ENCODE measurements at places on chromosomes 1 and 21. TPM values are rescaled to one million over a fixed set of nuclear protein-coding genes. Genes with fewer than 3 reads are reported as not detected.

GRCh38 chr21:45596704-45597318 is 46.7 kb upstream of the PCBP3 start:
- H3K36me3 ChIP-seq: no peaks in the 10 kb centered on the region
- no peak overlapping the region for H3K27ac ChIP-seq
- H3K27me3 ChIP-seq: no peaks in the 10 kb centered on the region
- H3K4me1 ChIP-seq: peaks cover 10% of the 10 kb centered on the region
- no peak overlapping the region for H3K4me3 ChIP-seq

The GJC2 gene
- 0.76 TPM for total RNA-seq

GRCh38 chr1:27831568-27832410 is 1.2 kb downstream of the PPP1R8 start:
- peaks cover 7% of the 10 kb centered on the region for H3K4me1 ChIP-seq
- H3K36me3 ChIP-seq: peaks cover 33% of the 10 kb centered on the region
- peak; percentile 7 for DNase-seq
- H3K4me3 ChIP-seq: peak overlapping the region; percentile 94

- H3K27me3 ChIP-seq: no peaks in the 10 kb centered on the region
- no peak overlapping the region for H3K27ac ChIP-seq
- no peak overlapping the region for H3K4me3 ChIP-seq
- peaks cover 41% of the 10 kb centered on the region for H3K36me3 ChIP-seq
Measured at GRCh38 chr1:169132512-169133227, 26.2 kb downstream of the ATP1B1 start.

DNA sequence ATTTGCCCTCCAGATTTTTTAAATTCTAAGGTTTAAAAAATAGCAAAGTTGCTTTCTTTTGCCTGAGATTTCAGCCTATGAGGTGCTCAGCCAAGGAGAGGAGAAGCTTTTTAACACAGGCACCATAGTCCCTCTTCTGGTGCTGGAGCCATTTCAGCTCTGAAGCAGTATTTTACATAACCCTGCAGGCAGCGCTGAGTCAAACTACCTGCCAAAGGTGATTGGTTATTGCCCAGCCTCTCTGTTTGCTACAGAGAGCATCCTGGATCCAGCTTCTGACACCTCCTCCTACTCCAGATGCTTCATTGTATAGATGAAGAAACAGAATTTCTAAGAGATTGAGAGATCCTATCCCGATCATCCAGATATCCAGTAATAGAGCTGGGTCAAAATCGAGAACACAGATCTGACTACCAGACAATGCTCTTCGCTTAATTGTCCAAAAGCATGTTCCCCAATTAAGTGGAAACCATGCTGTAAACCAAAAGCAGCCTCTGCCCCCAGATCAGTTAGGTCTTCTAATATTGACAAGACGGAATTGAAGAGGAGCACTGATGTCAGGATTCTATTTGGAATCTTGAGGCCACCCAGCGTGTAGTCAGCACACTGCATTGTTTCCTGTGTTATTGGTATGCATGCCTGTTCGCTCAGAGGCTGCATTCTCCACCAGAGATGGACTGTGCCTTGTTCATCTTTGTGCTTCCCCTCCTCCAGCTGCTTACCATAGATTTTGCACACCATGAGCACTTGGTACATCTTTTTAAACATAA is 22.1 kb downstream of the RGS8 start:
- no peaks in the 10 kb centered on the region for H3K36me3 ChIP-seq
- H3K27me3 ChIP-seq: peaks cover 20% of the 10 kb centered on the region
- no peaks in the 10 kb centered on the region for H3K4me1 ChIP-seq
- no peak overlapping the region for H3K27ac ChIP-seq
- no peak overlapping the region for H3K4me3 ChIP-seq
- no peak for DNase-seq

The AQP10 gene
- not detected for total RNA-seq

DNA sequence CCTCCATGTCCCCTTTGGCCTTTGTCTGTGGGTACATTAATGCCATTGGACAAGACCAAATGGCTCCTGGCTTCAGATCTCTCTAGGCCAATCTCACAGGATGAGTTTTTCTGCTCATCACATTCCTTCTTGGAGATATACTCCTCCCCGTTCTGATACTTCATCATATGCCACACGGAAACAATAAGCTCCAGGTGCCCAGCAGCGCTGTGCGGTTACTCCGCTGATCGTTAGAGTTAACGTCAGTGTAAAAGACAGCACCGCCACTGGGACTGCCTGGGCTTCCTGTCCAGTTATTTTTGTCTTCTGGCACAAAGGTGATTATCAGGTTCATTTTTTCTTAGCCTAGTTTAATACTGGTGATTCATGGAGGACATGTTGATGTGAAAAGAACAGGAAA is 22.5 kb downstream of the CACHD1 start:
- no peak for DNase-seq
- H3K4me3 ChIP-seq: no peak overlapping the region
- H3K27me3 ChIP-seq: no peaks in the 10 kb centered on the region

The LRRC40 gene
- total RNA-seq: 13.4 TPM

The CHD5 gene
- 6.1 TPM for total RNA-seq

DNA sequence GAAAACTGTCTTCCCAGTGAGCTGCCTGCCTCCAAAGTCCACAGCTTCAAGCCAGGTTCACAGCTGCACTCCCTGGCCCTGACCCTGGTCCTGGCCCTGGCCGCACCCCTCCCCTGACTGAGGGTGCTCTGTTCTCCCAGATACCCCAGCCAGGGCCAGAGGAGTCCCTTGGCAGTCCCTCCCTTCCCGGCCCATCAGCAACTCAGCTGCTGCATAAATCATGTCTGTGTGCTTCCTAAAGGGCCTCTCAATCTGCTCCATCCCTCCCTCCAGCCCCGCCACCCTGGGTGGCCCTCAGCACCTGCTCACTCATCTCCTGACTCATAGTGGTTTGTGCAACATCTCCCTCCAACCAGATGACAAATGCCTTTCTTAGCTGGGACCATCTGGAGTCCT is 24.8 kb upstream of the C1orf174 start:
- DNase-seq: no peak
- H3K27ac ChIP-seq: no peak overlapping the region
- no peaks in the 10 kb centered on the region for H3K4me1 ChIP-seq
- H3K27me3 ChIP-seq: 0 out of 2 replicates have a peak, but pooled peaks cover 4% of the 10 kb centered on the region

- no peak for DNase-seq
- no peak overlapping the region for H3K27ac ChIP-seq
- H3K4me3 ChIP-seq: no peak overlapping the region
- no peaks in the 10 kb centered on the region for H3K27me3 ChIP-seq
- H3K36me3 ChIP-seq: no peaks in the 10 kb centered on the region
Measured at GRCh38 chr1:231216498-231216897, 24.5 kb upstream of the GNPAT start.

The SH2D1B gene
- 0.12 TPM for total RNA-seq

DNA sequence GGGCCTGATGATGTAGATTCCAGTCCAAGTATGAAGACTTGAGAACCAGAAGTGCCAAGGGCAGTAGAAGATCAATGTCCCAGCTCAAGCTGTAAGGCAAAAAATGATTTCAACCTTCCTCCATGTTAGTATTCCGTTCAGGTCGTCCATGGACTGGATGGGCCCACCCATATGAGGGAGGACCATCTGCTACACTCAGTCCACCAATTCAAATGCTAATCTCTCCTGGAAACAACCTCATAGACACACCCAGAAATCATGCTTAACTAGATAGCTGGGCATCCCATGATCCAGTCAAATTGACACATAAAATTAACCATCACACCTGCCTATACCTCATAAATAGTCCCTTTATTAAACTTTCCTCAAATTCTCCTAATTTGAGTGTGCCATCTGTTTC is 73.3 kb upstream of the NFASC start:
- peaks cover 16% of the 10 kb centered on the region for H3K27me3 ChIP-seq
- no peak overlapping the region for H3K27ac ChIP-seq
- H3K4me1 ChIP-seq: no peaks in the 10 kb centered on the region
- no peaks in the 10 kb centered on the region for H3K36me3 ChIP-seq
- no peak for DNase-seq

- H3K4me1 ChIP-seq: no peaks in the 10 kb centered on the region
- no peak overlapping the region for H3K27ac ChIP-seq
- H3K27me3 ChIP-seq: no peaks in the 10 kb centered on the region
- no peak for DNase-seq
- no peak overlapping the region for H3K4me3 ChIP-seq
Measured at GRCh38 chr1:197715806-197716205, 59.5 kb downstream of the DENND1B start.

- no peak for DNase-seq
- H3K27me3 ChIP-seq: no peaks in the 10 kb centered on the region
- H3K4me1 ChIP-seq: no peaks in the 10 kb centered on the region
- no peak overlapping the region for H3K4me3 ChIP-seq
Measured at GRCh38 chr1:117708323-117709248, 102.7 kb downstream of the TENT5C start.

The SNRPE gene
- total RNA-seq: 288 TPM

The BATF3 gene
- total RNA-seq: 4.8 TPM

GRCh38 chr1:214326406-214326805 is 45.4 kb downstream of the SMYD2 start:
- H3K27ac ChIP-seq: no peak overlapping the region
- DNase-seq: no peak
- no peak overlapping the region for H3K4me3 ChIP-seq
- no peaks in the 10 kb centered on the region for H3K27me3 ChIP-seq
- H3K36me3 ChIP-seq: no peaks in the 10 kb centered on the region

GRCh38 chr1:99481391-99481996 is 164.4 kb upstream of the PALMD start:
- H3K36me3 ChIP-seq: no peaks in the 10 kb centered on the region
- no peaks in the 10 kb centered on the region for H3K4me1 ChIP-seq
- H3K27me3 ChIP-seq: no peaks in the 10 kb centered on the region
- H3K4me3 ChIP-seq: no peak overlapping the region
- H3K27ac ChIP-seq: no peak overlapping the region

DNA sequence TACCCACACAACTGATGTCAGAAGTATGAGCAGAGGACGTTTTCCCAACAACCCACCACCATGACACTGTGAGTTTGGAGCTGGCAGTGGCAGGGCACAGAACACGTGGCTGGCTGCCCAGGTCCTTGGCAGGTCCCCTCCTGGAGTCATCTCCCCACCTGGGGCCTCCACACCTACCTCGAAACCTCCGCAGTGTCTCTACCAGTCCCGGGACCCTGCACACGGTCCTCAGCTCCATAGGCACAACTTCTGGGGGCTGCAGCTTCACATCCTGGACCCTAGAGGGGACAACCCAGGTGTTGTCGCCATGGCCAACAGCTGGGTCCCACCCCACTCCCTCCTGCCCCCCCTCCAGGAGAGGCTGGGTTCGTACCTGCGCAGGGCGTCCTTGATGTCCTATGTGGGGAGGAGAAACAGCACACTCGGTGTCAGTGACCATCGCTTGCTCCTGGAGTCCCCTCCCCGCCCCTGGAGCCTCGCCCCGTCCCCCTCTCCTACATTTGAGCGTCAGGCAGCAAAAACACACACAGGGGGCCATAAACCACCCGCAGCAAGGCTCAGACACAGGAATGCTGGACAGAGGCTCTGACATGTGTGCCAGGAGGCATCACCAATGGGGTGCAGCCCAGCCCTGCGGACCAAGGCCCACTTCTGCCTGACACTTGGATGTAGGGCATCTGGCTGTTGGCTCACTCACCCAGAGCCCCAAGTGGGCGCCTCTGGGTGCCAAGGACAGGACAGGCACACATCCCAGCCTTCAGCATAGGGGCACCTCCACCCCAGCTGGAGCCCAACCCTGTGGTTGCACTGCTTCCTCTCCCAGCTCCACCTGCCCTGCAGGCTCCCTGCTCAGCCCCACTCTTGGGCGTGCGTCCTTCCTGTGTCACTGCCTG is 9.6 kb downstream of the TRIM11 start:
- H3K27ac ChIP-seq: no peak overlapping the region
- no peaks in the 10 kb centered on the region for H3K27me3 ChIP-seq
- DNase-seq: no peak
- H3K4me1 ChIP-seq: peaks cover 25% of the 10 kb centered on the region
- no peak overlapping the region for H3K4me3 ChIP-seq
- peaks cover 20% of the 10 kb centered on the region for H3K36me3 ChIP-seq

The KRTAP21-2 gene
- not detected for total RNA-seq

GRCh38 chr1:188240772-188241406 is 1412.1 kb downstream of the PLA2G4A start:
- H3K4me1 ChIP-seq: peaks cover 6% of the 10 kb centered on the region
- H3K27me3 ChIP-seq: no peaks in the 10 kb centered on the region
- no peak overlapping the region for H3K4me3 ChIP-seq
- no peak overlapping the region for H3K27ac ChIP-seq
